ENCODE measurements at places on chromosomes 4 and X.
A peak's percentile ranks its signal among the peaks of the same experiment; 100 is the strongest.

GRCh38 chrX:74550295-74550802, 64.1 kb downstream of the RLIM start:
- peak; percentile 77 for DNase-seq

DNA sequence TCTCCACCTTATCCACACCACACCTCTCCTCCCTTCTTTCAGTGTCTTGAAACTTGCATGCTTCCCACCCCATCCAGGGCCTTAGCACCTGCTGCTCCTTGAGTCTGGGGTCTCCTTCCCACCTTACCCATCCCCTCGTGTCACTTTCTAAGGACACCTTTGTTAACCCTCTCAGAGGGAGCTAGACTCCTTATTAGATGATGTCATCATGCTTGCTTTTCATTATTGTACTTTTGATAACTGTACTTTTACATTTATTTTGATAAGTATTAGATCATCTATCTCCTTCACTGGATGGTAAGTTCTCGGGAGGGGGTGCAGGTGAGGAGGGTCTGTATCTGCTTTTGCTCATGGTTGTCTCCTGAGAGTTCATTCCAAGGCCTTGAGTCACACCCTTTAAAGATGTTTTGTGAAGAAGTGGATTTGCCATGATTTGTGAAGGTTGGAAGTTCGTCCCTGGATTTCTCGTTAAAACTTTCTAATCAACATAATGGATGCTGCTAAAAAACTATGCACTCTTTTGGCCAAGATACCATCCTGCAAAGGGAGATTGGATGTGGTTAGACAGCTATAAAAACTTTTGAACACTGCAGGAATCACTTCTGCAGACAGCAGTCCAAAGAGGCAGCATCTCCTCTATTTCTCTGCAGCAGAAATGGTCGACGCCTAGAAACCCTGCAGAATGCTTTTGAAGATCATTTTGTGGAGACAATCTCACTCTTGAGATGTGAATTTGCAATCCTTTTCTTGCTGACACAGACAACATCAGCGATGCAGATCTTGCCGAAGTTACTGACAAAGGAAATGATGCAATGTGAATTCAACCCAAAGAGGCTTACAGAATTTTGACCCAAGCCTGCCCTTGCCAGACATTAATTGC, 69.6 kb downstream of the ENPP6 start:
- DNase-seq = no peak

DNA sequence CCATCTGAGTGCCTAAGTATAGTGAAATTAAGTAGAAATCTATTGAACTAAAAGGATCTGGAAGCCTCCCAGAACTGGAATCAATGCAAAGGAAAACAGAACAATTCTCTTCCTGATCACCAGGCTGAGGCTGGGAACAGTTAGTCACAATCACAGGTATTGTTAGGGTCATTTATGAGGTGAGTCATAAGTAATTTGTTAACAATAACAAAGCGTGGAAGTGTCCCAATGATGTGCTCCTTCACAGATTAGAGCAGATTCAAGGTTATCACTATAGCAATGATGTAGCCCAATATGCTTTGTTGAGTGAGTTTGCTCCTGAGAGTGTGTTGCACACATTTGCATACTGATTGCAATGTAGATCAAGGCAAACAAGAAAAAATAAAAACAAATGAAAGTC, 228.1 kb downstream of the ZNF674 start:
- no peak for DNase-seq

DNA sequence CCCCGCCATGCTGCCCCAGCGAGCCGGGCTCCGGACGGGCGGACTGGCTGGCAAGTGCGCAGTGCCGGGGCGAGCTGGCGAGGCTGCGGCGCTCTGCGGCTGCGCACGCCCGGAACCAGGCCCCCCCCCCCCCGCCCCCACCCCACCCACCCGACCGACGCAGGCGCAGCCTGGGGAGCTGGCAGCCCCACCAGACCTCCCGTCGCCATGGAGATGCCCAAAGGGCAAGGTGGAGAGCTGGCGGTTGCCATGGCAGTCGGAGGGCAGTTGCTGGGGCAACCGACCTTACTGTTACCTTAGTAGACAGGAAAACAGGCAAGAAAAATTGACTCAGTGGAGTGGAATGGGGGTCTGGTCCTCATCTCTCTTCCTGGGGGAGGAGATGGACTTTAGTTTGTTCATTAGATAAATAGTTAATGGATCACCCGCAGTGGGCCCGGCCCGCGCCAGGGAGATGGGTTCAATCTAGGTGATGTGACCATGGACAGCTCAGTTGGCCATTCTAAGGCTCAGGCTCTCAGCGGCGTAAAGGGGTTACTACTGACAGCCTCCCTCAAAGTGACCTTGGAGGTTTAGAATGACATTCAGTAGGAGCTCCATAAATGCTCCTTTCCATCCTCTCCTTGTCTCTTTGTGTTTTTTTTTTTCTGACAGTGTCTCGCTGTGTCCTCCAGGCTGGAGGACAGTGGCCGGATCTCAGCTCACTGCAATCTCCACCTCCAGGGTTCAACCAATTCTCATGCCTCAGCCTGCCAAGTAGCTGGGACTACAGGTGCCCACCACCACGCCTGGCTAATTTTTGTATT, at the start of gene PCSK1N:
Gene PCSK1N (minus strand): TSS at position 87 of the 806 bp plus-strand sequence. CDS start 78 bp downstream, at position 9.
- peak; percentile 34 for DNase-seq

DNA sequence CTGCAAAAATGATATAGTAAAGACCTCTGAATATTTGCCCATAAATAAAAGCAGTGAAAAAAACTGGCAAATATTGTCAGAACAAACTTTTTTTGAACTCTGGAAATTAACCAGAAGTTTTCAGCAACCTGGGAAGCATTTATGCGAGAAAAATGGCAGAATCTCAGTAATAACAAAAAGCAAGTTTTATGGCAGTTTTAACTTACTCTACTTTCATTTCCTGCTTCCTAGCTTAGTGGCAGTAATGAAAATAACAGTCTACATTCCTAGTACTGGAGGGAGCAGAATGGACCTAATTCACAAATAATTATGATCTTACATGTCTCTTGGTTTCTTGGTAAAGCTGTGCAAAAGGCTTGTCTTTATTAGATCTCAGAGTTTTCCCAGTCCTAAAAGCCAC, 460.1 kb downstream of the NAF1 start:
- DNase-seq = no peak

GRCh38 chr4:182236186-182236585, 7.0 kb upstream of the TENM3 start:
- DNase-seq = no peak

DNA sequence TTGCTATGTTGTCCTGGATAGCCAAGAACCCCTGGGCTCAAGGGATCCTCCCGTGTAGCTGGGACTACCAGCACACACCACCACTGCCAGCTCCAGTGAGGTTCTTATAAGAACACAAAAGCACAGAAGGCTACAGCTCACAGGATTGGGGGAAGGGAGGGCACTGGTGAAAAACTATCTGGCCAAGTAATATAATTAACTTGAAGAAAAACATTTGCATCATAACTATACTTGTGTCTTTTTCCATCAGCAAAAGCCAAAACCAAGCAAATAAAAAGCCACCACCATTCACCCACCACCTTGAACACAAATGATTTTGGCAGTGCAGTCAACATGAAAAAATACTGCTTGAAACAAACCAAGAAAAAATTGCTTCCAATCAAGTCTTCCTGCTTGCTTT, 188.2 kb downstream of the MAML3 start:
- DNase-seq = no peak

- peak; percentile 38 for DNase-seq
Measured at GRCh38 chr4:54440394-54441136, 211.5 kb downstream of the PDGFRA start.

- no peak for DNase-seq
Measured at GRCh38 chr4:31343061-31343460, 622.9 kb downstream of the PCDH7 start.

DNA sequence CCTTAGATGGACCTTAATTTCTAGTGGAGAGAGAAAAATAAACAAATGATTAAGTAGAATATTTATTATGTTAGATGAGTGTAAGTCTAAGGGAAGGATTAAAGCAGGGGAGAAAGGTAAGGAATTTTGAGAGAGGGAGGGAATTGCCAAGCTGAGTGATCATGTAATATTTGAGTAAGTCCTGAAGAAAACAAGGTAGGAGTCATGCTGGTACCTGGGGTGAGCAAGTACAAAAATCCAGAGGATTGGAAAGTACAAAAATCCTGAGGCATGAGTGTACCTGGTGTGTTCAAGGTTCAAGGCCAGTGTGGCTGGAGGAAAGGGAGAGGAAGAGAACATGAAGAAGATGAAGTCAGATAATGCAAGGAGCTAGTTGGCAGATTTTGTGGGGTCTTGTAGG, 87.2 kb upstream of the MYOZ2 start:
- DNase-seq = no peak

DNA sequence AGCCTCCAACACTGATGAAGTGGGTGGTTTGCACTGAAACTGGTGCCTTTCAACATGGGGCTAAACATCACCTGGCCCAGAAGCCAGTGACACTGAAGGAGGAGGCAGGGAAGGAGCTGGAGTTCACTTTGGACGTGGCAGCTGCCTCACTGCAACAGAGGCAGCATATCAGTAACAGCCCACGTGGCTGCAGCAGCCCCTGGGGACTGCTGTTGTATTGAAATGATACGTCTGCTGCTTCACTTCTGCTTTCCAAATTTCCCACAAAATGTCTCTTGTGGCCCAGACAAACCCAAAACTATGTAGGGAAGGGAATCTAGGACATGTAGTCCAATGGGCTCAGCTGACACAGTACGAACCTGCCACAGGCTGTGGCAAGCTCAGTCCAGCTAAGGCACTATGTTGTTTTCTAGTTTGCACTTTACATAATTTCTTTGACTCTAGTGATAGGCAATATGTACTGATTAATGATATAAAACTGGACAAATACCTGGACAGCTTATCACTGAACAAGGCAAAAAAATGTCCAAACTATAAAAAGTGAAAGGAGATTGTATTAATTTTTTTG, 84.7 kb upstream of the RAPGEF2 start:
- DNase-seq = no peak

DNA sequence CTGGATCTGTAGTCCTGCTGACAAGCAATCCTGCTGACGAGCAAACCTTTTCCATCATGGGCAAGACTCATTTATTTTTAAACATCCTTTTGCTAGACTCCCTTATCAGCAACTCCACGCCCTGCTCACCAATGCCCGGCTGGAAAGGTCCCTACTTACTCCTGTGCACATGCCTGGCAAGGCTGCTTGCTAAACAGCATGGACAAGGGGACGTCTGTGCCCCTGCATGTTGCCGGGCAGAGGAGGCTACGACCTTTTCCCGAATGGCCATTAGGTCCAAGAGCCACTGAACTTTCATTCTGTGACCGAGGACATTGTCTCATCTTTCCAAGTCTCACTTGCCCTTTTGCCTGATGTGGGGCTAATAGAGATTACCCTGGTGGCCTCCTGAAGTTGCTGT, 98.6 kb downstream of the MGST2 start:
- no peak for DNase-seq

DNA sequence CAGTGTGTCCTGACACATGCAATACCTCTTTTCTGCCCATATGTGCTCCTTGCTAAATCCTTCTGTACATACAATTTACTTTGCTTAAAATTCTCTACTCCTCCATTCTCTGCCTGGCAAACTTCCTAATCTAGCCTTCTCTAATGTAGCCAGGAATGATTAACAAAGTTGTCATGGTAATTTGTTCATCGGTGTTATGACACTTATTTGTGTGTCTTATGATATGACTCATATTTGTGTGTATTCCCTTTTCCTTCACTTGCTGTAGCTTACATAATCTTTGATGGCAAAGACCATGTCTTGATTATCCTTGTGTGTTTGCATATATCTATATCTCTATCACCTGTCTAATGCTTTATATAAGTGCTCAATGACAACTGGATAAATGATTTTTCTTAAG, 133.3 kb downstream of the COL25A1 start:
- no peak for DNase-seq

GRCh38 chrX:39012621-39013111, 211.4 kb downstream of the MID1IP1 start:
- DNase-seq = no peak

DNA sequence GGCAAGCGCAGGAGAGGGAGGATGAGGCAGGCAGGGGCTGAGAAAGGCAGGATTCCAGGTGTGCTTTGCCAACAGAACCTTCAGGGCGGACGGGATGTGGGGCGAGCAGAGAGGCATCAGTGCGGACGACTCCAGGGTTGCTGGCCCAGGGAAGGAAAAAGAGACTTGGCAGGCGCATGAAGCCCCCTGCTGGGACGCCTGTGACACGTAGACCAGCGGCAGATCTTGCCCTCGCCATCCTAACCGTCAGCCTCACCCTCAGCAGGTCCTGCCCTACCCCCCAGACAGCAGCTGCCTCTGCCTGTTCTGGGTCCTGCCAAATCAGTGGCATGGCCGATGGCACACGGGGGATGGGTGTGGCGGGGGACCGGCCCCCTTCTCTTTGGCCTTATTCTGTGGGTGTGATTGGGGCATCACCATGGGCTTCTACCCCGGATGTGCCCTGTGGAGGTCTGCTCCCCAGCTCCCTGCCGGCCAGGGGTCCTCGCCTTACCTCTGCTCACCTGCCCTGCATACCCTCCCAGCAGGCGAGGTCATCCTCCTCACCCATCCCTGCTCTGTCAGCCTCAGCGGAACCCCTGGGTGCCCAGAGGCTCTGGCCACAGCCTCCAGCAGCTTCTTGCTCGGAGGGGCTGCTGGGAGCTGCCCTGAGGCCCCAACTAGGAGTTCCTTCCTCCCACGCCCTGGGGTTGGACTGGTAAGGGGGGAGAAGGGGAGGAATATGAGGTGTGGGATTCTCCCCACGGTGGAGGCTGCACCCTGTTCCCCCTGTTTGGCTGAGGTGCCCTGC, 2.9 kb upstream of the SH3BP2 start:
- no peak for DNase-seq

GRCh38 chr4:11438647-11439046, 10.0 kb upstream of the HS3ST1 start:
- DNase-seq = no peak

DNA sequence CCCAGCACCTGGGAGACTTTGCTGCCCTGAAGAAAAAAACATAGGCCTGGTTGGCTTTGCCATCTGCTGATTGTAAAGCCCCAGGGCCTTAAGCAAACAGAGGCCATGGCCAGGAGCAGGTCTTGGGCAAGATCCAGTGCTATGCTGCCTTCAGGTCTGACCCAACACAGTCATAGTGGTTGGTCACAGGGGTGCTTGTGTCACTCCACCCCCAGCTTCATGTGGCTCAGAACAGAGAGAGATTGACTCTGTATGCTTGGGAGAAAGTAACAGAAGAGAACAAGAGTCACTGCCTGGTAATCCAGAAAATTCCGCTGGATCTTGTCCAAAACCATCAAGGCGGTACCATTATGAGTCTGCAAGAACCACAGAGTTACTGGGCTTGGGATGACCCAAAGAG, 24.4 kb upstream of the SMARCA5 start:
- DNase-seq = no peak

Measured in hematopoietic multipotent progenitor cell treated with erythropoietin and hydrocortisone succinate and interleukin-3 and kit ligand, for 17 days (in vitro differentiated cells).